ENCODE measurements at places on chromosomes 3 and 15.

- peak; percentile 20 for DNase-seq
Measured at GRCh38 chr3:17632401-17633100, 109.9 kb downstream of the TBC1D5 start.

DNA sequence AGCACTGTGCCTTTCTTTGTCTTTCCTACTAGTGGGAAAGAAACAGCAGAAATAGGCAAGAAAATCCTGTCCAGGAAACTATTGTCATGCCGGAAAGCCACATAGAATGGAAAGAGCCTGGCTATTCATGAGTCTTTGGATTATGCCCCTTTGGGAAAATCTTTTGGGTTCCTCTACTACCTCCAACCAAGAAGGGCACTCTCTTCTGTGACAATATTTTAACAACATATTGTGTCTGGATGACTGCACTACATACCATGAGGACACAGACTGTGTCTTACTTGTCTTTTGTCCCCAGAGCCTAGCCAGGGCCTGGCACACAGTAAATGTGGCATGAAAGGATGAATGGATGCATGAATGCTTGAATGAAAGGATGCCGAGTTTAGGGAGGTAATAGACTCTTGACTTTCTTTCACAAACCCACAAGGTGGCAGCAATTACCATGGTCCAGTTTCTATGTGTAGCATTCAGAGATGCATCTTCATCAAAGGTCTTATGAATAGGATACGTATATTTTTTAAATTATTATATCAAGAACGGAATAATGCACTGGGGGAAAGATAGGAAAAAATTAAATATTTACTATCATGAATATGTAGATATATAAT, 30.3 kb downstream of the ARL14 start:
- peak; percentile 28 for DNase-seq

GRCh38 chr3:3919316-3919715, 120.1 kb downstream of the LRRN1 start:
- DNase-seq = no peak

- DNase-seq = peak; percentile 62
Measured at GRCh38 chr15:70852501-70853317, 1.2 kb downstream of the LARP6 start.

DNA sequence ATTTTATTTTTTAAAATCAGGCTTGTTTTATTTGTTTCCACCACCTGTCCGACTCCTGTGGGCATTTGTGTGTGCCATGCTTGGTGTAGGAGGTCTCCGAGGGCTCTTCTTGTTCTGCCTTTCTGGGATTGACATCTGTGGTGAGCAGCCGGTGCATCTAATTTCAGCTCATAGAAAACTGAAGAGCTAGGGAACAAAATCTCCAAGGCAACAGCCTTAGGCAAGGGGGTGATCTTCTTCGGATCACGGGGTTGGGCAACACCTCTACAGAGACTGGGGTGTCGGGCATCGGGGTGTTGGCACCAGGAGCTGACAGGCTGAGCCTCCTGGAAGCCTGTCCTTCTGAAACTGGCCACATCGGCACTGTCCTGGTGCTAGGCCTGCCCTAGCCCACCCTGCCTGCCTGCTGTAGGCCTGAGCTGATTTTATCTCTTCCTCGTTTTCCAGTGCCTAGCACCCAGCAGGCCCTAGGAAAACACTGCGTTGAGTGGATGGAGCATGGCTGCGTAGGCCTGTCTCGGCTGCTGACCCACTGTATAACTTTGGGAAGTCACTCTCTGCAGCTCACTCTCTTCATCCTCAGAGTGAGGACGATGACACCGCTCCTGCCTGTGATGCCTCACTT, 10.3 kb downstream of the CHCHD6 start:
- no peak for DNase-seq

DNA sequence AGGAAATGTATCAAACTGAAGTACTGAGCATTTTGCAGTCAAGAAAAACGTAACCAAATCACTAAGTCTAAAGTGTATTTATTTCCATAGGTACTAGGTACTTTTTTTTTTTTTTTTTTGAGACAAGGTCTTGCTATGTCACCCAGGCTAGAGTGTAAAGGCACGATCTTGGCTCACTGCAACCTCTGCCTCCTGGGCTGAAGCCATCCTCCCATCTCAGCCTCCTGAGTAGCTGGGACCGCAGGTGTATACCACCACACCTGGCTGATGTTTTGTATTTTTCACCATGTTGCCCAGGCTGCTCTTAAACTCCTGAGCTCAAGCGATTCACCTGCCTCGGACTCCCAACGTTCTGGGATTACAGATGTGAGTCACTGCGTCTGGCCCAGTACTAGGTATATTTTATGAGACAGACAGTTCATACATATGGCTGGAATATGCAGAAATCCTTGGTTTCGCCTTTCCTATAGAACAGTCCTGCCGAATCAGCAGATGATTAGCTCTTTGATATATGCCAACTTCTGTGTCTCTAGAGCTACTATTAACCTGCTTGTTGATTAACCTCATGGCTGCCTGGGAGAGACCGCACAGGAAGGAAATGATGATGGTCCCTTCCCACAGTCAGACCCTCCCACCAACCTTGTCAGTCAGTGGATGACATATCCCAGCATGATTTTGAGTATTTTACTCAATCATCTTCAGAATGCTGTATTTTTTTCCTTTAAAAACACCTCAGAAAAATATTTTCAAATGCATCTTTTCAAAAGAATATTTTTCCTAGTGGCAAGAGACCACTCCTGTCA, 32.3 kb downstream of the TMOD3 start:
- no peak for DNase-seq

- no peak for DNase-seq
Measured at GRCh38 chr15:58240191-58240932, 102.2 kb downstream of the AQP9 start.

- DNase-seq = no peak
Measured at GRCh38 chr3:149957361-149958125, 13.2 kb downstream of the PFN2 start.

GRCh38 chr3:33807191-33807590, 8.8 kb downstream of the PDCD6IP start:
- no peak for DNase-seq
